ENCODE measurements at places on chromosomes 7 and 10.
A peak's percentile ranks its signal among the peaks of the same experiment; 100 is the strongest.

GRCh38 chr10:51468424-51468823 lies 231.0 kb downstream of the CSTF2T start:
- no peak for DNase-seq

GRCh38 chr7:13144673-13145072 lies 457.2 kb downstream of the ARL4A start:
- DNase-seq: no peak

GRCh38 chr10:4174197-4174596 lies 389.2 kb upstream of the KLF6 start:
- DNase-seq: no peak

- DNase-seq: peak; percentile 9
These were observed 85.1 kb downstream of the WASHC2A start for GRCh38 chr10:50152792-50153272.

GRCh38 chr10:77428691-77429395 lies 208.8 kb downstream of the KCNMA1 start:
- DNase-seq: no peak

DNA sequence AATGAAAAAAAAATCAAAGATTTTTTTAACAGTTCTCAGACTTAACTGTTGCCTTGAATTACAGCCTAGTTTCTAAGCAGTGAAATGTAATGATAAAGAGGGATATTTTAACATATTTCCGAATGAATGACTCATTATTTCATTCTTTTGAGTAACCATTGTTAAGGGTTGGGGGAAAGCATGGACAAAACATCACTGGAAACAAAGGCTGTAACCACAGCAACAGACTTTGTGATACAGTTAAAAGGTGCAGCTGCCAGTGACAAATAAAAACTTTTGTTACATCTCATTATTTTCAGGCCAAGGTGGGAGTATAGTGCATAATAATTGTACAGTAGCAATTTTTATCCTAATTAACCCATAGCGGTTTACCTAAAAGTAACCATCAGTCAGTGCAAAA lies 172.6 kb downstream of the LRRTM3 start:
- DNase-seq: no peak

DNA sequence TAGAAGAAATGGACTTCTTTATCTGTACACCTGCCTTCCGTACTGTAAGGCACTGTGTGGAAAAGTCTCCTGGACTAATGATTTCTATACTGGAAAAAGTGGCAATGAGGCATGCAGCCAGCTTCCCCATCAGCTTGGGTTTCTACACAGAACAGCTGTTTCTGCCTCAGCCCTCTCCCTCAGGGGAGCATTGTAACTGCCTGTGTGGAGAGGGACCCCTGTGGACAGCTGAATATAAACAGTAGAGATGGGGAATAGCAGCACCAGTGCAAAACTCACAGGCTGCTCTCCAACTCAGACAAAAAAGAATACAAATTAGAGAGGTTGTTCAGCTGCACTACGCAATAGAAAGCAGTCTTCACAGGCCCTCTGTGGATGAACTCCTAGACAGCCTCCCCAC lies 451.3 kb upstream of the MBL2 start:
- no peak for DNase-seq

- DNase-seq: no peak
These were observed 142.9 kb downstream of the PTPRN2 start for GRCh38 chr7:158444501-158445420.

GRCh38 chr10:91549262-91549661 lies 83.6 kb downstream of the PPP1R3C start:
- no peak for DNase-seq

- DNase-seq: peak; percentile 9
These were observed 23.6 kb upstream of the ZRANB1 start for GRCh38 chr10:124918191-124918830.

DNA sequence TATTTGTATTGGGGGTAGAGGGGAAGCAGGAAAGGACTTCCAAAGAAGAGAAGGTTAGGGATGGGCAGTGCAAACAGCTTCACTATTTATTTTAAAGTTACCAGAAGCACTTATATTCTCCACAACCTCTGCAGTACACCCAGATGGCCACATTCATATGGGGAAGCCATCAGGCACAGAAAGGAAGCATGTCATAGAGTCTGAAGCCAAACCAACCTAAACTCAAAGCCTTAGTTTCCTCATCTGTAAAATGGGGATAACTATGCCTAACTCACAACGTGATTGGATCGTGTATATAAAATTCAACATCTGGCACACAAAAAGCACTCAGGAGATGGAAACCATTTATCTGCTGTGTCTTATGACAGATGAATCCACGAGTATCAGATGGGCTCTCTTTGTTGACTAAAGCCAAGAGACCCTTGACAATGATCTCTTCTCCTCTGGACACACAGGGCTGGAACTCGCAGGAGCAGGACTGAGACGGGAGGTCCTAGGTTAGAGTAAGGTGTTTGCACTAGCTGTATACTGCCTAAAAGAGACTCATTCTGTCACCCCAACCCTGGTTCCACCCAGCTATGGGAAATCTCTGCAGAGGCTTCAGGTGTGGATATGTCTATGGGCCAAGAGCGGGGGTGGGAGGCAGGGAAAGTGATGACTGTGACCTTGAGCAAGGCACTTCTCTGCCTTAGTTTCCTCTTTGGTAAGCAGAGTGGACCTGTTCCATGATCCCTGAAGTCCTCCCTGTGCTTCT lies 1.8 kb downstream of the KIAA1549 start:
- DNase-seq: no peak

DNA sequence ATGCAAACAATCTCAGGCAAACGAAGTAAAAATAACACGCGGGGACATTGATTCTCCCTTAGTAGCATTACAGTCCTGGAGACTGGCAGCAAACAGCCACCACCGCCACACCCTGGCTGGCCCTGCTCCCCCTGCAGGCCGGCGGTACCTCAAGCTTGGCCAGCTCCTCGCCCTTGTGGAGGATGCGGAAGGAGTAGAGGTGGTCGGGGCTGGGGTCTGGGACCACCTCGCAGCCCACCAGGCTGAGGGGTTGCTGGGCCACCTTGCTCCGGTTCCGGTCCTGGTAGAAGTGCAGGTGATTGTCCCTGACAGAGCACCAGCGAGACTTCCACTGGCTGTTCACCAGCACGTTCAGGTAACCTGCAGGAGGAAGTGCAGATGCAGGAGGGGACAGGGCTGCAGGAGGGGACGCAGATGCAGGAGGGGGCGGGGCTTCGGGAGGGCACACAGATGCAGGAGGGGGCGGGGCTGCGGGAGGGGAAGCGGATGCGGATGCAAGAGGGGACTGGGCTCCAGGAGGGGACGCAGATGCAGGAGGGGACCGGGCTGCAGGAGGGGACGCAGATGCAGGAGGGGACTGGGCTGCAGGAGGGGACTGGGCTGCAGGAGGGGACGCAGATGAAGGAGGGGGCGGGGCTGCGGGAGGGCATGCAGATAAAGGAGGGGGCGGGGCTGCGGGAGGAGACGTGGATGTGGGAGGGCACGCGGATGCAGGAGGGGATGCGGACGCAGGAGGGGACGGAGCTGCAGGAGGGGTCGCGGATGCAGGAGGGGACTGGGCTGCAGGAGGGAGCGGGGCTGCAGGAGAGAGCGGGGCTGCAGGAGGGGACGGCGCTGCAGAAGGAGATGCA lies 65.7 kb downstream of the VWA2 start:
- peak; percentile 40 for DNase-seq

DNA sequence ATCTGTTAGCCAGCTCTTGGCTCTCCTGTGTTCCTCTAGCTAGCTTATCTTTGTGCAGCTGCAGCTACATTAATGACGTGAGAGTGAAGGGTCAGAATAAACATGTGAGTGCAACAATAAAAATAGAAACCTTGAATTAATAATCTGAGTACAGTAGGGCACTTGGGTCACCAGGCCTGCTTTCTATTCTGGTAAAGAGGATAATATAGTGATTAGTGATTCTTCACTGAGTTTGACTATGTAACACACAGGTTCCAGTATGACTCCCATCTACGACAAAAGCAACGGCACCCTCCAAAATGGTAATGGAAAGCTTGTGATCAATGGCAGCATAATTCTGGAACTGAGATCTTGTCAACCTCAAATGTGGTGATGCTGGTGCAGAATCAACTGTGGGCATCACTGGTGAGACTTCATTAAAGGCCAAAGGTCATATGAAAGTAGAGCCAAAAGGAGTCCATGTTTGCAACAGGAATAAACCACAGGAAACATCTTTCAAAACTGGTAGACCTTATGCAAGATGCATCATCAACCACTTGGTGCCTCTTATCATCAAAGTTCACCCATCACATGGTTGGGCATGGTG lies 77.6 kb downstream of the NRBF2 start:
- DNase-seq: no peak

DNA sequence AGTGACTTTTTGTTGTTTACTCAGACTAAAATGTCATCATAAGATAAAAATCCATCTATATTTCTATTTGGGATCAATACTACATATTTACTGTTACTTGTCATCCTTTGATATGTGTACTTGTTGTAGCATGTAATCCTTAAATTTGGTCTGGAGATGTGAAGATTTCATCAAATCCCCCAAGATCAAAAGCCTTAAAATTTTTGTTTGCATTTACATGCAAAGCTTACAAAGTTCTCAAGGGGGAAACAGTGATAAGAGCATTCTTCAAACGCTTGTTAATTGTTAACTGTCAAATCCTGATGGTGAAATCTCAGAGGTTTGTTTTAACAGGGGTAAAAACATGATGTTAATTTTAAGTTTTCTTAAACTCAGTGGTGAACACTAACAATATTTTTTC lies 84.9 kb upstream of the SKAP2 start:
- no peak for DNase-seq

- DNase-seq: no peak
These were observed 568.8 kb downstream of the POM121L12 start for GRCh38 chr7:53604201-53604600.

- peak; percentile 42 for DNase-seq
These were observed 291.3 kb upstream of the ZMIZ1 start for GRCh38 chr10:78777466-78777865.

DNA sequence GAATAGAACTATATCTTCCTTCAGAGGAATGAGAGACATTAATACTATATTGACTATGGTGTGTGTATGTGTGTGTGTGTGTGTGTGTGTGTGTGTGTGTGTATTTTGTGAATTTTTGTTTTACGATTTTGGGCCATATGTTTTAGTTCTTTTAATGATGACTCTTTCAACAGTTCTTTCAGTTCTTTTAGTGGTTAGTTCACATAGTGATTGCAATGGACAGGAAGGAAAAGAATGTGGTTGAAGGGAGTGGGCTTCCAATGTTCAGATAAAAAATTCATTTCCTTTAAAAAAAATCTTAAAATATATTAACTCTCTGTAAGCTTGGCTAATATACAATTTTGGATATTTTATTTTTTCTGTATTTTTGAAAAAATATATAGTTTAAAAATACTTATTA lies 315.7 kb upstream of the DGKB start:
- DNase-seq: no peak

- no peak for DNase-seq
These were observed 407.9 kb downstream of the NRG3 start for GRCh38 chr10:82282782-82283456.

DNA sequence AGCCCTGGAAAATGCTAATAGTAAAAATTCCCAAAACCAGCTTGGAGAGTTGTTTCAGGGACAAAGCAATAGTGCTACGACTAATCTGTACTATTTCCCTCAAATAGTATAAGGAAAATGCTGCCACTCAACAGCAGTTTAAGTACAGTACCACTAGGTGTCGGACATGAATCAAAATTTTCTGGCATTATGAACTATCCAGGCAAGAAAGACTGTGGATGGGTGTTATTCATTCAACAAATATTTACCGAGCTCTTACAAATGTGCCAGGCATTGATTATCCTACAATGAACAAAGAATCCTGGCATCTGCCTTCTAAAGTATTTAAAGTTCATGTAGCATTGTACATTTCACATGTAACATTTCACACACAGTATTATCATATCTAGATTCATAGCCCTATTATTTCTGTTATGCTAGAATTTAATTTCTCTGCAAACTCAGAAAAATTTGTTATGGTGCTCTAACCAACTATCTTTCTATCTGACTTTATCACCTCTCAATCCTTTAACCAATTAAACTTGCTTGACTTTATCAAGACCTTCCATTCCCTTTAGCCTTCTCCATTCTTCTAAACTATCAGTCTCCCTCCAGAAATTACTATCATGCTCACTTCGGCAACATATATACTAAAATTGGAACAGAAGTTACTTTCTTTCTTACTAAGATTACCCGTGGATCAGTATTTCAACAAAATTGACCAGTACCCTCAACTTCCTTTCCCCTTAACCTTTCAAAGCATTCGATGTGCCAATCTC lies 80.6 kb downstream of the ARHGAP21 start:
- peak; percentile 35 for DNase-seq

DNA sequence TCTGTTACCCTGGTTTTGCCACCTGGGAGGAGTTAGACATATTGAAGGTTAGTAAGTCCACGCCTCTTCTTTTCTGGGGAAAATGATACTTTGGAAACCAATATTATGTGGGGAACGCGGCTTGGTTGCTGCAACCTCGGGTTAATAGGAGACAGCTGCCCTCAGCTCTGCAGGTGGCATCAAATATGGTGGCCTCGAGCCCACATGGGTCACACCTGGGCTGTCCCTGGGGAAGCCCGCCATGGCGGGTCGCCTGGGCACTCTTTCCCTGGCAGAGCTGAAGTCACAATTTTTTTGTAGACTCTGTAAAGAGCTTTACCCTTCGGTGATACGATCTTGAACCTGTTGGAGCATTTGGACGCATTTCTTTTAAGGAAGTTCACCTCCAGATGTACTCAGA lies 2.5 kb downstream of the PFKP start:
- DNase-seq: no peak

- no peak for DNase-seq
These were observed 227.1 kb downstream of the AGMO start for GRCh38 chr7:15334536-15335263.

GRCh38 chr10:5552376-5553321 lies 27.9 kb downstream of the CALML3 start:
- no peak for DNase-seq

DNA sequence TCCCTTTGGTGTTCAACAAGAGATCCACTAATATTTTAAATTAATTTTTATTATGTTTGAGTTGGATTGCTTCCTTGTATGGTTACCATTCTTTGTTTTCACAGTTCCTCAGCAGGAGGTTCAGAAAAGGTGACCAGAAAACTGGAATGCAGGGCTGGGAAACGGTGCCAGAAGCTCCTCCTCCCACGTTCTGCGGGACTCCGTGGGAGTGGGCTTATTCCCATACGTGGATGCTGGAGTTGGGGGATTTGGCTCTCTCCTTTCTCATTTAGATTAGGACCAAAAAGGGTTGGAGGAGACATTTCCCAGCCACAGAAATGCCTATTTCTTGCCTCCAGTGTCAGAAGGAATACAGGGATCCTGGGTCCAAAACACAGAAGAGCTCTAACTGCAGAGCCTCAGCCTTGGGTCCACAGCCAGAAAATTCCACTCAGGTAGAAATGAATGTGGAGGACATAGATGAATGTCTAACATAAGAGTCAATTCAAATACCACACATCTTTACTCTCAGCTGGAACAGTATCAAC lies 56.0 kb downstream of the SORBS1 start:
- no peak for DNase-seq

- no peak for DNase-seq
These were observed 13.2 kb upstream of the LMBR1 start for GRCh38 chr7:156906200-156906649.
